ENCODE measurements at places on chromosomes 12 and 14. TPM values are rescaled to one million over a fixed set of nuclear protein-coding genes. Genes with fewer than 3 reads are reported as not detected.

ADCY4 gene
- total RNA-seq: 29.7 TPM

NTS gene
- total RNA-seq: 1.2 TPM

AKAP5 gene
- total RNA-seq: 4.6 TPM

MYRFL gene
- total RNA-seq: 1.9 TPM

PZP gene
- total RNA-seq: 1.6 TPM

MOAP1 gene
- 52.5 TPM for total RNA-seq

CCDC38 gene
- not detected for total RNA-seq

BCL2L14 gene
- total RNA-seq: 0.23 TPM

GPRC5D gene
- total RNA-seq: not detected

GALC gene
- total RNA-seq: 34.0 TPM

SETD3 gene
- total RNA-seq: 62.1 TPM

DAO gene
- 0.53 TPM for total RNA-seq

E2F7 gene
- 4.6 TPM for total RNA-seq

GUCY2C gene
- not detected for total RNA-seq

KRT73 gene
- total RNA-seq: not detected

TPH2 gene
- not detected for total RNA-seq

NINJ2 gene
- 3.6 TPM for total RNA-seq

CRIP1 gene
- total RNA-seq: 32.8 TPM

INHBE gene
- 0.23 TPM for total RNA-seq

MYH6 gene
- total RNA-seq: 0.64 TPM

RBMS2 gene
- 29.1 TPM for total RNA-seq

ETFRF1 gene
- 22.0 TPM for total RNA-seq

GSC gene
- total RNA-seq: 1.7 TPM
